Activated T-cell treated with anti-CD3 and anti-CD28 coated beads, Interleukin-2, amount 50 U/mL, for 24 hours (primary cell): ENCODE measurements at places on chromosomes 11 and 22.

GRCh38 chr22:48594016-48594756, 1233.5 kb downstream of the BRD1 start:
- no peak for DNase-seq

DNA sequence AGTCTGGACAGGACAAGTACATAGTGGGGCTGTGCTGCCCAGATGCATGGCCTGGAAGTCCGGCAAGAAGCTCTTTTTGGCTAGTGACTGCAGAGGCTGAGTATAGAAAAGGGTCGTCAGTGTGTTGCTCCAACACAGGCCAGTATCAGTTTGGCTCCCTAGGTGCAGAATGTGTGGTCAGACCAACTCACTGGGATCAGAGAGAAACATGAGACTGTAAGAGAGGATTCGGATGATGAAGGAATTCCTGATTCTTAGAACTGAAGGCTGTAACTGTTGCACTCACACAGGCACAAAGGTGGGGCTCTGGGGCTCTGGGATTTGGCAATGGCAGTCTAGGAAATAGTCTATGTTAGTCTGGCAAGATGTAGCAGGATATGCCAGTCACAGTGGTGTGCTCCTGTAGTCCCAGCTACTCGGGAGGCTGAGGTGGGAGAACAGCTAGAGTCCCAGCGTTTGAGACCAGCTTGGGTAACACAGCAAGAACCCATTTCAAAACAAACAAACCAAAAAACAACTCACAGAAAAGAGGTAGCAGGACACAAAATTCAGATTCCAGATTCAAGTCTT, 11.1 kb upstream of the UPB1 start:
- no peak for DNase-seq

DNA sequence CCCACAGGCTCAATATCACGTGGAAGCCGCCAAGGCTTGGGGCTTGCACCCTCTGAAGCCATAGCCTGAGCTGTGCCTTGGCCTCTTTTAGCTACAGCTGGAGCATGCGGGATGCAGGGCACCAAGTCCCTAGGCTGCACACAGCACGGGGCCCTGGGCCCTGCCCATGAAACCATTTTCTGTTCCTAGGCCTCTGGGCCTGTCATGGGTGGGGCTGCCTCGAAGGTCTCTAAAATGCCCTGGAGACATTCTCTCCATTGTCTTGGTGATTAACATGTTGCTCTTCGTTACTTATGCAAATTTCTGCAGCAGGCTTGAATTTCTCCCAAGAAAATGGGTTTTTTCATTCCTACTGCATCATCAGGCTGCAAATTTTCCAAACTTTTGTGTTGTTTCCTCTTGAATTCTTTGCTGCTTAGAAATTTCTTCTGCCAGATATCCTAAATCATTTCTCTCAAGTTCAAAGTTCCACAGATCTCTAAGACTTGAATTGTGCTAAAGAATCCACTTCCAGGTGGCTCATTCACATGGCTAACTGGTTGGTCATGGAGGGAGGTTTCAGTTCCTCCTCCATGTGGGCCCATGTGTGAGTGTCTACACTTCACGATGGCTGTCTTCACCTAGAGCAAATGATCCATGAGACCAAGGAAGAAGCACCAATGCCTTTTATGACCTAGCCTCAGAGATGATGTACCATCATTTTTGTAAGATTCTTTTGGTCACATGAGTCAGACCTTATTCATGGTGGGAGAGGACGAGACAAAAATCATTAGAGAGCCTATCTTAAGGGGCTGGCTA, 7.4 kb upstream of the CREBZF start:
- DNase-seq = no peak

GRCh38 chr11:2192435-2192834, 20.8 kb upstream of the TH start:
- no peak for DNase-seq

DNA sequence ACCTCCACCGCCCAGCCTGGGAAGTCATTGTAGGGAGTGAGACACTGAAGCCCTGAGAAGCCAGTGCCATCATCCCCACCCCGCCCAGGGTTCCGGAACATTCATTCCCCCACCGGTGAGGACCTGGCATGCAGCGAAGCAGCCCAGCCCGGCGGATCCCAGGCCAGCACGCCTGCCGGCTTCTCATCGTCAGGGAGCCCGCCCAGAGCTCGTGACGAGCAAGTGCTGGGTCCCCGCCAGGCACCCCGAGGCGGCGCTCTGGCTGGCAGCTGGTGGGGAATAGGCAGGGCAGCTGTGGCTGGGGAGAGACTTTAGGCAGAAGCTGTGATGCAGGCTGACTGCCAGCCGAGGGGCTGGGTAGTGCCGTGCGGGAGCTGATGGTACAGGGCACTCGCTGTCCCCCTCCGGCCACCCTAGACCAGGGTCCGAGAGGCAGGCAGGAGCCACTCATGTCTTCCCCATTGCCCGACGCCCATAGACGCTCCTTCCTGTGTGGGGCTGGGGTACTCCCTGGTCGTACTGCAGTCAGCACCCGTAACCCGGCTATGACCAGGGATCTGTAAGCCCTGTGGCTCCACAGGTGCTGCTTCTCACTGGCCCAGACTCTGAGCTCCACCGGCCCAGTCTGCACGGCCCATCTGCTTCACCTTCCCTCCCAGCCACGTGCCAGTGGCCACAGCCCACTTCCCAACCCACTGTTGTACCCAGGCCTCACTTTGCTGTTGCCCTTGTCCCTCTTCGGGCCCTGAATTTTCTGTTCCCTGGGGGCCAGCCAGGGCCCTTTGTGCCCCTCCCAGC, 24.5 kb upstream of the CABP7 start:
- no peak for DNase-seq

- DNase-seq = no peak
Measured at GRCh38 chr11:77747381-77747969, 73.0 kb downstream of the RSF1 start.

DNA sequence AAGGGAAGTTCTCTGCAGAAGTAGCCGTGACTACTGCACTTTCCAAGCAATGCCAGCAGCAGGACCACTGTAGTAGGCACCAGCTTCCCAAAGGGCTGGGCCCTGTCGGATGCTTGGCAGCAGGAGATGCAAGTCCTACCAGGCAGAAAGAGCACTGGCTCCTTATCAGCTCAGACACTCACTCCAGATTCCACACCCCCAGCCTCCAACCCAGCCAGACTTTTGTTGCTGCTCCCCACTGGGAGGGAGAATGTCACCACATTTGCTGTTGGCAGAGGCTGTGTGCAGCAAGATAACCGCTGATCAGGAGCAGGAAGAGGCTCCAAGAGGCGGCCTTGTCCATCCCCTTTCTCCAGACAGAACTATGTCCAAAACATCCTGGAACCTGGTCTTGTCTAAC, 118.7 kb downstream of the C11orf58 start:
- DNase-seq = no peak

DNA sequence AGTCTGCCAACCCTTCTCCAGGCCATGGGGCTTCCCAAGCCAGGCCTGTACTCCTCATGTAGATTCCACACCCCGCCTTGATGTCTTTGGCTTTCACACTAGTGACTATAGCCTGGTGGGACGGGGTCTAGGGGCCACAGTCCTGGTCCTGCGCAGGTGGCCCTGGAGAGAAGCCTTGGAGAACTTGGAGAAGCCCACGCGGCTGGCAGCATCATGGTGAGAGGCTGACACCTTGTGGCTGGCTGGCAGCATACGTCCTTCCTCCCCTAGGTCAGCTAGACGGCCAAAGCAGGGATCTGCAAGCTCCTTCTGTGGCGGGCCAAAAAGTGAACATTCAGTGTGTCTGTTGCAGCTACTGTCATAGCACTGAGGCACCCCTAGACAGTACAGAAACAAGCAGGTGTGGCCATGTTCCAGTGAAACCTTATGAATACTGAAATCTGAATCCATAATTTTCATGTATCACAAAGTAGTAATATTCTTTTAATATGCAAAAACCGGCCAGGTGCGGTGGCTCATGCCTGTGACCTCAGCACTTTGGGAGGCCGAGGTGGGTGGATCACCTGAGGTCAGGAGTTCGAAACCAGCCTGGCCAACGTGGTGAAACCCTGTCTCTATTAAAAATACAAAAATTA, 42.0 kb downstream of the FAM83F start:
- peak; percentile 70 for DNase-seq

GRCh38 chr11:118434123-118434552, 2.2 kb upstream of the KMT2A start:
- no peak for DNase-seq

GRCh38 chr11:78659326-78660270, 84.9 kb upstream of the NARS2 start:
- DNase-seq = no peak

DNA sequence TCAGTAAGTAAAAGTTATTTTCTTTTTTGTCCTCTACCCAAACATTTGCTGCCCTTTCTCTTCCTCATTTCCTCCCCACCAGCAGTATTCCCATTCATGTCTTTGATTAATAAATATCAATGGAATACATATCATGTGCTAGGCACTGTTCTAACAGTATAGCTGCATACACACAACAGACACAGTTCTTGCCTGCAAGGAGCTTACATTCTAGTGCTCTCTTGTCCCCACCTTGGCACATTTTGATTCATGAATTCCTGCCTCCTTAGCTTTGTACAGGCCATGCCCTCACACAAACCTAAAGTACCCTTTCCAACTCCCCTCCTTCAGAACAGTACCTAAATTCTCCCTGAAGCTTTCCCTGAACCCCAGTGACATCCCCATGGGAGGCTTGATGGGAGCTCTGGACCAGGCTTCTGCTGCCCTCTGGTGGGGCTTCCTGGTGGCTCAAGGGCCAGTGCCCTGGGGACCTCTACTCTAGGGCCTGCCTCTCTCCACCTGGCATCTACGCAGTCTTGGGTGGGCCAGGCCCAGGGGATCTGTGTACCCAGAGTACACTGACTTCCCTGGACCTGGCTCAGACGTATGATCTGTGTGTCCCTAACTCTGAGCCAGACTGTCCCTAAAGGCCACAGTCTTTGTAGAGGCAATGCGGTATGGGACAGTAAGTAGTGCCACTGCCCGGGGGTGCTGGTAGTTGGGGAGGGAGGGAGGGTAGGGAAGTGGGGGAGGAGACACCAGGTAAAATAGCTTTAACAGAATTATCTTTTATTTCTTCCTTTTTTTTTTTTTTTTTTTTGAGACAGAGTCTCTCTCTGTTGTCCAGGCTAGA, 14.1 kb downstream of the RPS13 start:
- peak; percentile 76 for DNase-seq

- no peak for DNase-seq
Measured at GRCh38 chr11:58505849-58506248, 2.1 kb downstream of the OR5B21 start.

DNA sequence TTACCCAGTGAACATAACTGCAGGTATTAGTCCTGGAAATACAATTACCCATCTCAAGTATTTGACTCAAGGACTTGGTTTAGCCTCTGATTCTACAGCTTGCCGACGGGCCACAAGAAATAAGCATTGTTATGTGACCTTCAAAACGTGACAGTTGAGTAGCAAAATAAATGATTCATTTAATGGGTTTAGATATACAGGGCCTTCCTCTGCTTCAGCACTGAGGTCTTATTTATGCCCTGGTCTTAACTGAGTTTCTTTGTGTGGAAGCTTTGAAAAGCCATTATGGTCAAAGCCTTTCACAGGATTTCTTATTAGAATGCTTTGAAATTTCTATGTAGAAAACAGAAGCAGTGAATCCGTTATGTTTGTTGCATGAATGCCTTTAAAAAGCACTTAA, 899.2 kb upstream of the API5 start:
- DNase-seq = no peak

- DNase-seq = no peak
Measured at GRCh38 chr11:20197881-20198280, 37.6 kb upstream of the DBX1 start.

DNA sequence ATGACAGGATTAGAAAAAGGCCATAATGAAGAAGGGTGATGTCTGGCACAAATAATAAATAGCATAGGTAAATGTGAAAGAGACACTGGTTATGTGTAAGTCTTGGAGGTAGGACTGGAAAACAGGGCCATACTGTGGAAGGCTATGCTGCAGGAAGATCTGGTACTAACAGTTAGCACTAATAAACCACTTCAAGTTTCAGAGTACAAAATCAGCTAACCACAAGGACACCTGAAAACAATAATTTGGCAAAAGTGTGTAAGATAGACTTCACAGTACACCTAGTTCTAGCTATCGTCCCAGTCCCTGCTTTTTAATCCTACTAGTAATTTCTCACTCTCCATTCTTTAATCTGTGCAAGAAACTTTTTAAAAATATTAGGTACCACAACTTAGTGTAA, 44.3 kb downstream of the CWF19L2 start:
- DNase-seq = no peak

DNA sequence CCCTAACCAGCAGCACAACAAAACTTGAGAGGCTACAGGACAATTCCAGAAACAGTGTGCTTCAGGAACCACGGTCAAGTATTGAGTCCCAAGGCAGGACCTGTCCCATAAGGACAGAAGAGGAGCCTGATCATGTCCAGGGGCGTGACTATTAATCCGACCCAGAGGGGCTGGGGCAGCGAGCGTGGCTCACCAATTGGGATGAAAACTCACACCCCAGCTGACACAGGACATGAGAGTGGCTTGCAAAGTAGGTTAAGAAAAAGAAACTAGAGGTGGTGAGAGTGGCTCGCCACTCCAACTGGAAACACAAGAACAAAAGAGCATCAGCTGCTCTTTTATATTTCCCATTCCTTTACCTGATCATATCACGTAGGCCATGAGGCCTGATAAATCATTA, 16.0 kb upstream of the FEZ1 start:
- no peak for DNase-seq

DNA sequence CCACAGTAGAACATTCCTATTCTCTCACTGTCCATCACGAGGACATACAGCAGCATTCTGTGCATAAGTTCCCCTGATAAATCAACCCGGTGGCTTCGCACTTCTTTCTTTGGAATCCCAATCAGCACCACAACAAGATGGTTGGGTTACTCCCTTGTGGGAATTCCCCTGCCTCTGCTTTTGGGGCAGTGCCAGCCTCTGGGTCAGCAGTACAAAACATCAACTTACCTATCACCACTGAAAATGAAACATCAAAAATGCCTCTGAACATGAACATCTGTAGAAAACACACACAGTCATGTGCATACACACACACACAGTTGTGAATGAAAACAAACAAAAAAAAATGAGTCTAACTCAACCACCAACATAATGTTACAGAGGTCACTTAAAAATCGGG, 79.3 kb downstream of the KCNA4 start:
- DNase-seq = no peak

GRCh38 chr22:45006111-45006963, 3.5 kb downstream of the PHF21B start:
- no peak for DNase-seq

DNA sequence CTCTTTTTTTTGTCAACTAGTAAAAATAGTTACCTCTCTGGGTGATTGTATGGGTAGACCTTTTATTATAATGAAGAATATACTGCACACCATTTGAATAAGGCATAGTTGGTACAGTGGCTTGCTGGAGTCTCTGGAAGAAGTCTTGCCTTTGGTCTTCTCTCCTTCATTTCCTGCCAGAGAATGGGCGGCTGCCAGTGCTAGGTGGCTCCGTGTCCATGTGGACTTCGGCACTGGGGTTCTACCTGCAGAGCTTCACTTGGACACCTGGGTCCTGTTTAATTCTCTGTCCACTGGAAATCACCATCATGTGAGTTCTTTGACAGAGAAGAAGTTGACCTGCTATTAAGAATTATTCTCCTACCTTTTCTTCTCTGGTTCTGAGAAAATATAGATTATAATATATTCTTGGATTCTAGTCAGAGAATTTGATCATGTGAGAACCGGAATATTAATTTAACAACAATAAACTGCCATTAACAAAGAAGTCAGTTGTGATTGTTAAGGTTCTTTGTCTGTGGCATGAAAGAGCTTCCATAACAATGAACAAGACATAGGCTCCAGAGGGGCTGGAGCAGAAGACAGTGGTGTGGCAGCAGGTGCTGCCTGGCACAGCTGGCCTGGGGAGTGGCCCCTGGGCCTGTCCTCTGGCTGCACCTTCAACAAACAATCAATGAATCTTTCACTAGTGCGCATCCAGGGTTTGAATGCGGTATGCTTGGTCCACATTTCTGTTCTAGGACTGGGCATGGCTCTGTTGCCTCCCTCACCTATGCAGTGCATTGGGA, 77.5 kb downstream of the PPFIBP2 start:
- DNase-seq = no peak
